ENCODE measurements at places on chromosomes 5 and 9. TPM values are rescaled to one million over a fixed set of nuclear protein-coding genes. Genes with fewer than 3 reads are reported as not detected.

GRCh38 chr9:72444435-72444834 is 77.0 kb upstream of the TMC1 start:
- peak; percentile 7 for DNase-seq

GRCh38 chr5:127875235-127876021 is 172.2 kb downstream of the CCDC192 start:
- DNase-seq: peak; percentile 27

DNA sequence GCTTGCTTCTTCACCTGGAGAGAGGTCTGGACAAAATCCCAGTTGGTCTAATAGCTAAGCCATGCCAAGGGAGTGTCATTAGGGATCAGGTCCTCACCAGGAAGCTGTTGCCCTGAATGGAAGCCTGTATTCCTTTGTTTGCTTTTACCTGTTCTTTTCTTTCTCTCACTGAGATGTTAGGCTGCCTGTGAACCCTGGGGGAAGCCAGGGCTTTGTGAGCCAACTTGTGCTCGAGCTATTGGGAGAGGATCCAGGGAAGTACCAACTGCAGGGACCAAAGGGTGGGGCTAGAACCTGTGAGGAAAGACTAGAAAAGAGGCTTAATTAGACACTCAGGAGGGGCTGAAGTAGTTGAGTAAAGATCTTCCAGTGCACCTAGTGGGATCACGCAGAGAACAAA is 451.2 kb upstream of the TLE4 start:
- DNase-seq: peak; percentile 39

- no peak for DNase-seq
Observed at GRCh38 chr5:2532809-2533208, 218.7 kb downstream of the IRX2 start.

DNA sequence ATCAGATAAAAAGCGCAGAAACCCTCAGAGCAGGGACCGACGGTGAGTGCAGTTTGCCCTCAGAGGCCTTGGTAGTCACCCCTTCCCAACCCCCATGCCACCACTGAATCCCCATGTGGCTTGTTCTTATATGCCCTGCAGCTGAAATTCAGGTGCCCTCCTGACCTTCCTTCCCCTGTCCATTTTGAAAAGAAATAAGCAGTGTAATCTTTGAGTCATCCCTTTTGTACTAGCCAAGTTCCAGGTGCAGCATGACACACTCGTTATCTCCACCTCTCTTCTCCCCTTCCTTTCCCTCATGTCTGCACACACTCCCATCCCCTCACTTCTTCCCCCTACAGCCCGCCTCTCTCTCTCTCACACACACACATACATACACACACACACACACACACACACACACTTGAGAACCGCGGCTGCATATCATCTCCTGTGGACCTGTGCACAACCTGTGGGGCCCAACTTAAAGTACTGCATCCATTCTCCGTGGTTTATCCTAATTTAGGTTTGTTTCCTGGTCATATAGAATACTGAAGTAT is 53.1 kb downstream of the SYK start:
- DNase-seq: no peak

DNA sequence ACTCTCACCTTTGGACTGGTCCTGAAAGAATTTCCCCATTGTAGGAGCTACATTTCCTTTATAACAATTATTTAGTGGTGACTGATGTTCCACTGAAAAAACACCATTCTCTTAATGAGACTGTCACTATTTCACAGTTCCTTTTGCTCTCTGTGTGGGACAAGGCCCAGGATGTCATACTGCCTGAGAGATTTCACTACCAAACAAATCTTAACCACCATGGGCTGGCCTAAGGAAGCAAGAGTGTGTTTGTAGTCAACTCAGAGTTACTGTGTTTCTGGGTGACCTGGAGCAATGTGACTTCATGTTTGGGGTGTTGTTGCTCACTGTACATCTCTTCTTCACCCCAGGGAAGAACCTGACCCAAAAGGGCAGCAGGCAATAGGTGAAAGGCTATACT is 50.1 kb upstream of the ZNF608 start:
- no peak for DNase-seq

- DNase-seq: peak; percentile 2
Observed at GRCh38 chr5:2009986-2010914, 127.5 kb upstream of the IRX4 start.

DNA sequence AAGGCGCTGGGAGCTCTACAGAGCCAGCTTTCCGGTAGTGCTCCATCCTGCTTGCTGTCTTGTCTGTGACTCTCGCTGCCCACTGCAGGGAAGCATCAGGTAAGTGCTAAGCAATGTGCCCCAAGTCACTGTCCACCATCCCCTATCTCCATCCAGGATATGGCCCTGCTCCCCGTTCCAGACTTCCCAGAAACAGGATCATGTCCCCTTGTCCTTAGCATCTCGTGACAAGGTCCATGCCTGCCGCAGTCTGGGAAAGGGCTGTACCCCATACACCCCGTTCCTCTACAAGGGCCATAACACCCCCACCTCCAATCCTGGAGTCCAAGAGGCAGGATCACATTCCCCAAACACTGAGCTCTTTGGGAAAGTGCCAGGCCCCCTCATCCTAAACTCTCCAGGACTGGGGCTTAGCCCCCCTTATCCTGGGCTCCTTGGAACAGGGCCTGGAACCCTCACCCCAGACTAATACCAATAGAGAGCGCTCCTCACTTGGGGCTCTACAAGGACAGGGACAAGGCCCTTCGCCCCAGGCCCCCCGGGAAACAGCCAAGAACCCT is 566 bp downstream of the RPP25L start:
- DNase-seq: no peak

DNA sequence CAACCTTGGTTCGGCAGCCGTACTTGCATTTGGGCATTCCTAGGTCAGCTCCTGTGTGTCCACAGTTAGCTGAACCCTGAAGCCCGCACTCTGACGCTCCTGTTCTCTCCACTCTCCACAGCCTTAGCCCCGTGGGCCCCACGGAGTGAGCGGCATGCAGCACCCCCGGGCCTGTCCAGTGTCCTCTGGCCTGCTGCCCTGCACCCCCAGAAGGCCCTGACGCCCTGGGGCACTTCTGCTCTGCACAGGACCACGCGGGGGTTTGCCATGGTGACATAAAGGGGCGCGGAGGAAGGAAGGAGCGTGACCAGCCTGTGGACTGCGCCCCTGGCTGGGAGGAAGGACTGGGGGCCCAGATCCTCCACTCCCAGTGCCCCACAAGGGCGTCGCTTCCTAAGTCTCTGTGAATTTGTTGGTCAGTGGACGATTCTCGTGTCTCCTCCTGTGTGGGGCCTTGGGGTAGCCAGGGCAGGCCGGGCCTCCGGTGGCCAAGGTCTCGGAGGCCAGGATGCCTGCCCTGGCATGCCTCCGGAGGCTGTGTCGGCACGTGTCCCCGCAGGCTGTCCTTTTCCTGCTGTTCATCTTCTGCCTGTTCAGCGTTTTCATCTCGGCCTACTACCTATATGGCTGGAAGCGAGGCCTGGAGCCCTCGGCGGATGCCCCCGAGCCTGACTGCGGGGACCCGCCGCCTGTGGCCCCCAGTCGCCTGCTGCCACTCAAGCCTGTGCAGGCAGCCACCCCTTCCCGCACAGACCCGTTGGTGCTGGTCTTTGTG is 13.0 kb downstream of the NDST1 start:
- no peak for DNase-seq

- no peak for DNase-seq
Observed at GRCh38 chr5:84869675-84870074, 485.0 kb upstream of the EDIL3 start.

- no peak for DNase-seq
Observed at GRCh38 chr5:133122711-133123110, 70.9 kb downstream of the HSPA4 start.

DNA sequence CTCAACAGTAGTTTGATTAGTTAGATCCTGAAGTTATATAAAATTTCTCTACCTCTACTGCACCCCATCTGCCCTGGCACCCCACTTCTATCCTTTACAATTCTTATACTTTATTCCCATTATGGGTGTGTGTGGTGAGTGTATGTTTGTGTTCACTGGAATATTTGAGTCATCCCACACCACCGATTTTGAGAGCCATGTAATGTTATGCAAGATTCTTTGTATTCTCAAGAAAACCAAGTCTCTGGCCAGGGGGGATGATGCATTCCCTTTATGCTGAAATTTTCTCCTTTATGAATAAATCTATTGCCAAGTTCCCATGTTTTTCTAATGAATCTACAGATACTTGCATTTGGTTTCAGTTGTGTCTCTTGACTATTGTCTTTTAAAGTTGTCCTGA is 266.8 kb downstream of the ARHGEF28 start:
- DNase-seq: no peak

DNA sequence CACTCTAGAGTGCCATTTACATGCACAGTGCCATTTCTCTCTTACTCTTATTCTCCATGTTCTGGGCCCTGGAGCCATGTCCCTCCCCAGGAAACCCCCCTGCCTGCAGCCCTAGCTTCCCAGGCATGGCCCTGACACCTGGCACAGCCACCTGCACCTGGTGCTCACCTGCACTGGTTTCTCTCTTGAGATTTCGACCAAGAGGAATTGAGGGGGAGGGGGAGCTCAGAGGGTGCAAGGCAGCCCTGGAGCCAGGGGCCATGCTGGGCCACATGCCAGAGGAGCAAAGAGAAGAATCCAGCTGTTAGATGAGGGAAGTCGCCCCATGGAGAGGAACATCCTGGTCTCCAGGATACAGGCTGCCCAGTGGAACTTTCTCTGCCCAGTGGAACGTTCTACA is 65.0 kb upstream of the RAPGEF1 start:
- no peak for DNase-seq

SLC34A3 gene
- total RNA-seq: not detected

PDLIM4 gene
- total RNA-seq: 50.2 TPM

PLK2 gene
- 69.4 TPM for total RNA-seq

MYMK gene
- total RNA-seq: not detected

PTGR1 gene
- 110 TPM for total RNA-seq

DEPDC1B gene
- 0.32 TPM for total RNA-seq

SAXO1 gene
- total RNA-seq: 0.36 TPM

Measured in prostate gland (tissue), 2 donors.